Endodermal cell (in vitro differentiated cells): ENCODE measurements at places on chromosomes 1 and 21.

DNA sequence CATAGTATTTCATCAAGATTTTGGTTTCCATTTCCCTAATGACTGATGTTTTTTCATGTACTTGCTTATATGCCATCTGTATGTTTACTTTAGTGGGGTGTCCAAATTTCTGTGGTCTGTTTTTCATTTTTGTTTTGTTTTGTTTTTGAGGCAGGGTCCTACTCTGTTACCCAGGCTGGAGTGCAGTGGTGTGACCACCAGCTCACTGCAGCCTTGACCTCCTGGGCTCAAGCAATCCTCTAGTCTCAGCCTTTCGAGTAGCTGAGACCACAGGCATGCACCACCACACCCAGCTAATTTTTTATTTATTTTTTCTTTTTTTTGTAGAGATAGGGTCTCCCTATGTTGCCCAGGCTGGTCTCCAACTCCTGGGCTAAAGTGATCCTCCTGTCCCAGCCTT is 378.0 kb upstream of the VAMP3 start:
- DNase-seq: no peak

DNA sequence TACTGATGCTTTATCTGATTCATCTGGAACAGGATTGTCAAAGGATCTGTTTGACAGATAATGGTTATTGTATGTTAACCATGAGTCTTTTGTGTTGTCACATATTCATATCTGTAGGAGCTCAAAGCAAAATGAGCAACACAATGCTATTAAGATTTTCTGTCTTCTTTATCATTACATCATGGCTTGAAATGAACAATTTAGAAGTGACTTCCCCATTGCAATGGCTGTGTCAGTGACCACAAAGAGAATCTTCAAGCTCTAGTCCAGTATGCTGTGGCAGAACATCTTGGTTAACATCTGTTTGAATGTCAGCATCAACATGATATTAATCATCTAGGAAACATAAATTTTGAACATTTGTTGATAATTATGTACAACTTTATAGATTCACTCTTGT is 1148.5 kb downstream of the PLA2G4A start:
- no peak for DNase-seq

GRCh38 chr1:149936992-149937705 is 470 bp upstream of the MTMR11 start:
- DNase-seq: peak; percentile 69

DNA sequence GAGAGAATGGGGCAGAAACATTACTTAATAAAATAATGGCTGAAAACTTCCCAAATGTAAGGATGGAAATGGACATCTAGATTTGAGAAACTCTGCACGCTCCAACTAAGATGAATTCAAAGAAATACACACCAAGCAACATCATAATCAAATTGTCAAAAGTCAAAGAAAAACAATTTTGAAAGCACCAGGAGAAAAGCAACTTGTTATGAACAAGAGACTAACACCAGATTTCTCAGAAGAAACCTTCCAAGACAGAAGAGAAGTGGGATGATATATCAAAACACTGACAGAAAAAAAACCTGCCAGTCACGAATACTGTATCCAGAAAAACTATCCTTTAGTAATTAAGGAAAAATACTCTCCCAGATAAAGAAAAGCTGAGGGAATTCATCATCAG is 208.6 kb upstream of the SAMSN1 start:
- DNase-seq: no peak

DNA sequence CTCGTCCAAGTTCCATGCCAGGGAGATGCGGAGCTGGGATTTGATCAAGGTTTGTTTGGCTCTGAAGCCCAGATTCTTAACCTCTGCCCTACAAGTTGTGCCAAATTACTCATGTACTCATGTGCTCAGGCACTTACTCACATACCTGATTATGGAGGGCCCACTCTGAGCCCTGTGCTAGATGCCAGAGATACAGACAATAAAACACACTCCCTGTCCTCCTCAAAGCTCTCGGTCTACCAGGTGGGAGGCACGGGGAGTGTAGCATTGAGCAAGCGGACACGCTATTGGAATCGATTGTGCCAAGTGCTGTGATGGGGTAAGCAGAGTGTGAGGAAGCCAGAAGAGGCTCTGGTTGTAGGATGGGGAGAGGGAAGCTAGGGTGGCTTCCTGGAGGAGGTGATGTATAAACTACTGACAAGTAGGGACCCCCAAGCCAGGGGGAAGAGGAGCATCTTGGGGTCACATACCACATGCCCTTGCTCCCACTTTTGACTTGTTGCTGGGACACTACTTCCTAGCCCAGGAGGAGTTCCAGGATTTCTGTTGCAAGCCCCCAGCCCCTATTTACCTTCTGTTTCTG is 49.8 kb upstream of the IFNLR1 start:
- no peak for DNase-seq

GRCh38 chr1:81681114-81681513 is 119.6 kb upstream of the ADGRL2 start:
- DNase-seq: peak; percentile 45

DNA sequence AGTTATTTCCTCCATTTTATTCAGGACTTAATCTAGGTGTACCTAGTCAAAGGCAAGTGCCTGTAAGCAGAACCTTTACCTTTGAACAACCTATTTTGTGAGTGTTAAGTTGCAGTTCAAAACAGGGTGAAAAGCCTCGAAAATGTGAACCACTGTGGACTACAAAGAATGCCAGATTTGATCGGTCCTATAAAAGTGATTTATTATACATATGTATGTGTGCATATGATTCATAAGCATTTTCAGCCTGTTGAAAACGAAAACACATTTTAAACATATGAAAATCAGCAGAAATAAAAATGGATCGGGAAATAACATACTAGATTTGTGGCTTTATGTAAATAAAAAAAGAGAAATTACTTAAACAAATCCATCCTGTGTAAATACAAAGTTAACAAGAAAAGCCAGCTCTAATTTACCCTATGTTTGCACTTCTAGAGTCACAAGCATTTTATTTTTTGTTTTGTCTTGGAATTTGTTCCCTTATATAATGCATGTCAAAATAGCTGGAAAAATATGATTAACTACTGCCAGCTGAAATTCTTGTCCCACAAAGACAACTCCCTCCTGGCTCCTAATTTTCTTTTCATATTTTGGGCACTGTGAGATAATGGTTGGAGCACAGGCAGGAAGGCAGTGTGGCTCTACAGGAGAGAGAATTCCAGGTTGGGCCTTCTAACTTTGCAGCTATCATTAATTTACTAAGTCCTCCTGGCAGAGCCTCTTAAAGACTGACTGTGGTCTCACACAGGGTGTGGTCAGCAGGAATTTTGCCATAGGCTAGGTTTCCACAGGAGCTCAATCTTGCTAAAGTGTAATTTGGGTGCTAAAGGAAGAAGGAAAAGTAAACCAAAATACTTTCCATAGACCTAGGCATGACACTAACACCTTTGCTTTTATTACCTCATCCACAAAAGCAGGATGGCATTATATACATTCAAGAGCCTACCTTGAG is 70.2 kb upstream of the CDC42BPA start:
- DNase-seq: no peak

- no peak for DNase-seq
Observed at GRCh38 chr21:45747233-45747766, 103.8 kb downstream of the PCBP3 start.

- DNase-seq: no peak
Observed at GRCh38 chr1:238783633-238784032, 602.7 kb upstream of the CHRM3 start.

DNA sequence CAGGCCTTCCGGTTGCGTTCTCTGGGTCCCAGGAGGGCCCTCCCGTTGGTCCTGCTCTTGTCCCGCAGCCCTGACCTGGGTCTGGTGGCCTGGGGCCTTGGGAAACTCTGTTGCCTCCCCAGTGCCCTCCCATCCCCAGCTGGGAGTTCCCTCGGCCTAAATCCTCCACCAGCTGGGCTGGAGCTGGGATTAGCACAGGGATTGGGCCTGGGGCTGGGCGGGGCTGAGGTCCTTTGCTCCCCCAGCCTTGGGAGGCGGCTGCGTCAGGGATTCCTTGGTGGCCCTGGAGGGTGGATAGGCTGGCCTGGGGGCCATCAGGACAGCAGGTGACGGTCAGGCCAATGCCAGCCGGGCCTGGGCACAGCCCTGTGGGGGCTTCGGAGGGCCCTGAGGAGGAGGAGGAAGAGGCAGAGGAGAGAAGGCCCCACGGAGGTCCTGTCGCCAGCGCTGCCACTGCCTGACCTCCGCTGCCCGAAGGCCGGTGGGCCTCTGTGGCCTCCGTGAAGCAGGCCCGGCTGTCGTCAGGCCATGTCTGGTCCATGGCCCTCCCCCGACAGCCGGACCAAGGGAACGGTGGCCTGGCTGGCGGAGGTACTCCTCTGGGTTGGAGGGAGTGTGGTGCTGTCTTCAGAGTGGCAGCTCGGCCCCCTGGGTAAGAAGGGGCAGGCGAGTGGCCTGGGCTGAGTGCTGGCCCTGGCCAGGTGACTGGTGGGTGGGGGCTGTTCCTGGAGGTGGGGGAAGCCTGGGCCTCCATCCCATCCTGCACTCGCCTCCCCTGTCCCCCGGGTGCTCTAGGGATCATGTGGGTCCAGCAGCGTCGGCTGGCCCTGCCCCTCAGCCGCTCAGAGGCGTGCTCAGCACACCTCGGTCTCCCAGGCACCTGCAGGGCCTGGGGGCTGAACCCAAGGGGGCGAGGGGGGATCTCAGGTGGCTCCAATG is at the start of gene PLCH2:
TSS of gene PLCH2 (plus strand) at position 229 of the 939 bp plus-strand sequence. CDS start at position 529, 300 bp downstream.
- DNase-seq: no peak

DNA sequence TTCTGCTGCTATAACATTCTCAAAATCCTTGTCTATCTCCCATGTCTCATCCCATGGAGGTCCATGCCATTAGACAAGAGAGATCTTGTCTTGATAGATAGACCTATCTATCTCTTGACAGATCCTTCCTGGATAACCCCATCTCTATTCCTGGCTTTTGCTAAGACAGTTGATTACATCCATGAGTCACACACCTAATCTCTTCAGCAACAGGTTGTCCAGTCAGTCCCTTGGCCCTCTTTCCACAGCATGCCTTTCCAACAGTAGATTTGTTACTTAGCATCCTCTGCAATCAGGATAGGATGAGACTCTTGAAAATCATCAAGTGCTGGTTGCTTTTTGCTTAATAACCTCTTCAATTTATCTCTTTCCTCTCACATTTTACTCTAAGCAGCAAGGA is 46.6 kb downstream of the TRMT1L start:
- no peak for DNase-seq

DNA sequence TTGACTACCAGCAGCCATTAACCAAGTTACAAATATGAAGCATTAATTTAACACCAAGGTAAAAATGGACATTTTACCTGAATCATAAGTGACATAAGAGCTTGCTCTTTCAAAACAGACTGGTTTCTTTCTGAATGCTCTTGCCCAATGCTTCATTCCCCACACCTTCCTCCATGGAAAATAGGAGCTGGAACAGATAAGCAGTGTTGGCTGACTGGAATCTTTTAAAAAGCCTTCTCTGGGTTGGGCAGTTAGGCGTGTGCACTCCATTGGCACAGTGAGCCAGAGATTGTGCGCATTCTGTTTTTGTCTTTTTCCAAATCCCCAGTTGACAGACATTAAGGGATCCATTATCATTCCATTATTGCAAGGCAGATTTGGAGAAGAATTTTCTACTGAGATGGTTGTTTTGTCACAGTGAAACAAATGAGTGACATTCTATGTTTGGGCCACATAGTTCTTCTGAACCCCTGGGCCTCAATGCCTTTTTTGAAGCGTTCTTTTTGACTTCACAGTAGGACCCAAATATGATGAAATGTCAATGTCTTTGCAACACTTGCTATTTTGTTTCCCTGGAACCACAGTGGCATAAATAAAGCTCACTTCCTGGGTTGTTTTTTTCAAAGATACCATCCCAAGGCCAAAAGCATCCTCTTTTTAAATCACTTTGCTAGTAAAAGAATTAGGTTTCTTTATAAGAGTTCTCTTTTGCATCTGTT is 32.3 kb downstream of the LRRC8B start:
- no peak for DNase-seq

- peak; percentile 81 for DNase-seq
Observed at GRCh38 chr1:38129473-38129872, 82.9 kb upstream of the POU3F1 start.

DNA sequence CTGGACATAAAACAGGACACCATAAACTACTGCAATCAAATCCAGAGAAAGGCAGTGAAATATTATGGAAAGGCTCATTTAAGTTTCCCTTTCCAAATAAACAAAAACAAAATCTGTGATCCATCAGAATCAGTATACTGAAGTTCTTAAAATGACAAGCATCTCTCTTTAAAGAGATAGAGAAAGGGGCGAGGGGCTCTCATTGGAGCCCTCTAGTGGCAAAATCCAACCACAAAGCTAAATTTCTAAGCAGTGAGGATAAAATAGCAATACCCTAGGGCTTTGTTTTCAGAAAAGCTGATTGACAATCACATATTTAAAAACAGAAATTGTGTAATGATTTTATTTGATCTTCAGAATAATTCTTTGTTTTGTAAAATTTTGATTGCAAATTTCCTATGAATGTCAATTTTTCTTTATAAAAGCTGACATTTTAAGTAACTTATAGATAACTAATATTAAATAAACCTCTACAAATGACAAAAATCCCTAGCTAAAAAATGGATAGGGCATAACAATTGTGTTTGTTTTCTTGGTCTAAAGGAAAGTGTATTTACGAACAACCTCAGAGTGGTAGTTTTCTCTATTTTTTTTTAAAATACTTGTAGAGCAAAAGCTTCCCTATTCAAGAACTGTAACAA is 138.2 kb downstream of the COL24A1 start:
- peak; percentile 54 for DNase-seq

- no peak for DNase-seq
Observed at GRCh38 chr1:158952416-158952815, 21.1 kb downstream of the PYHIN1 start.

- no peak for DNase-seq
Observed at GRCh38 chr1:179953974-179954492, 577 bp upstream of the CEP350 start.

GRCh38 chr1:105122041-105122440 is 1372.3 kb downstream of the AMY1C start:
- DNase-seq: no peak

DNA sequence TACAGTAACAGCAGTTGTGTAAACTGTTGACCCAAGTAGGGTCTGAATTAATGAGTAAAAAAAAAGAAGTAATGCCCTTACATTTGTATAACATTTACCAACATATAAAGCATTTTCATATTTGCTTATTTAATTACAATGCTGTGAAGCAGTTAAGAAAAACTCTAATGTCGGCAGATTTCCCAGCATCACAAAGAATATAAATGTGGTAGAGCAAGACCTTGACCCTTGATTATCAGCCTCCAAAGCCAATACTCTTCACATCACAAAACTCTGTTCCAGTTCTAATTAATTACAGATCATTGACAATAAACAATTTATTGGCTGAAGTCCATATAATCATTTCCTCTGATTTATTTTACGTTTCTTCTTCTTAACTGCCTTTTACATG is 130.2 kb downstream of the DUSP10 start:
- DNase-seq: no peak

- DNase-seq: peak; percentile 24
Observed at GRCh38 chr1:228794810-228795209, 59.5 kb downstream of the RHOU start.

- peak; percentile 21 for DNase-seq
Observed at GRCh38 chr1:210681158-210681557, 352.5 kb downstream of the HHAT start.

GRCh38 chr1:30911059-30911954 is 2.7 kb upstream of the SDC3 start:
- DNase-seq: peak; percentile 96

GRCh38 chr1:150010393-150011115 is at the start of gene OTUD7B:
TSS of gene OTUD7B (minus strand) at chr1:150010726. CDS start at chr1:149977510, 33,216 bp downstream.
- peak; percentile 94 for DNase-seq
